Globus pallidus (tissue), 1 donor: ENCODE measurements at places on chromosomes 6 and 20.

- DNase-seq: peak; percentile 74
Observed at GRCh38 chr6:62746968-62747367, 460.9 kb upstream of the KHDRBS2 start.

DNA sequence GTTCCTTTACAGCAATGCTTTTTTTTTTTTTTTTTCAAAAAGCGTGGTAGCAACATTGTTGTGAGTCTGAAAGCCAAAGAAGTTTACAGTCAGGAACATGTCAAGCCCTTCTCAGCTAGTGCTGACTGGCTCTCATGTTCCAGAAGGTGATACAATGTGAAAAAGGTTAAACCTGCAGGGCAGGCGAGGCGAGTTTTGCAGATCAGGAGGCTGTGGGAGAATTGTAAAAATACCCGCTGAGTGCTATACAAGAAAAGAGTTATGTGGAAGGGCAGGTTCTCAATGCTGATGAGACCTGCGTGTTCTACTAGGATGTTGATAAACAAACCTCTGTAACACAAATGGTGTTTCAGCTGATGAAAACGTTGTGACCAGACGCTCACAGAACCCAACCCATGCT lies 30.9 kb upstream of the RPP40 start:
- no peak for DNase-seq

- no peak for DNase-seq
Observed at GRCh38 chr6:134240665-134241431, 77.1 kb downstream of the SGK1 start.

GRCh38 chr6:73064266-73064665 lies 161.0 kb downstream of the KHDC1L start:
- DNase-seq: no peak

DNA sequence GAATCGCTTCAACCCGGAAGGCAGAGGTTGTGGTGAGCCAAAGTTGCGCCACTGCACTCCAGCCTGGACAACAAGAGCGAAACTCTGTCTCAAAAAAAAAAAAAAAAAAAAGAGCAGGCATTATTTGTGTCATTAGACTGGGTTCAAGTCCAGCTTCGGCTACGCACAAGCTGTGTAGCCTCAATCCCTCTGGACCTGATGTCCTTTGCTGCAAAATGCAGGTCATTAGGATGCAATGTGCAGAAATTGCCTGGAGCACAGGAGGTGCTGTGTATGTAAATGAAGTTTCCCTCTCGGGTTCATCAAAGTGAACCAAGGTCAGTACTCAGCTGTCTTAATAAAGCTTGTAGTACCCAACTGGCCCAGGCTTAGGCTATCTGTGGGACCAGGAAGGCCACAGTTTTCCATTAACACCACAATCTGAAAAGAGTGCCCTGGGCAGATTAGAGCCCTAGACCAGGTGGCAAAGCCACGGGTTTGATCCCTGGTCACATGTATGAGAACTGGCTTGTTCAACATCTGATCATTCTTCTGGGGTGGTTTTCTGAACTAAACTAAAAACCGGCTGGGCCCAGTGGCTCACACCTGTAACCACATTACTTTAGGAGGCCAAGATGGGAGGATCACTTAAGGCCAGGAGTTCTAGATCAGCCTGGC lies 155.3 kb downstream of the ZMYND8 start:
- no peak for DNase-seq

DNA sequence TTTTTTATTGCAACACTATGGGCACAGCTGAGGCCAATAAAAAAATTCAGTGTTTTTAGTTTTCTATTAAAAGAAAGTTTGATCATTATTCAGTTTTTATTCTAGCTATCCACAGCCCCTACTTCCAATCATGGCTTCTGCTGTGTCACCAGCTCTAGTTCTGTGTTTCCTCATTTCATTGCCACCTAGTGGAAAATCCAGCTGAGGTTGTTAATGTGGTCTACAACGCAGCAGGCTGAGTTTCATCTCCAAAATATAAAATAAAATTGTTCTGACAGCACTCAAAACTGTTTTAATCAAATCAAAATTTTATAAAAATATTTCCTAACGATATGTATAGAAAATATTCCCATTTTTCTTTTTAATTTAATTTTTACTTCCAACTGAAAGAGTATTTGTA lies 13.6 kb downstream of the COL9A1 start:
- DNase-seq: peak; percentile 29

DNA sequence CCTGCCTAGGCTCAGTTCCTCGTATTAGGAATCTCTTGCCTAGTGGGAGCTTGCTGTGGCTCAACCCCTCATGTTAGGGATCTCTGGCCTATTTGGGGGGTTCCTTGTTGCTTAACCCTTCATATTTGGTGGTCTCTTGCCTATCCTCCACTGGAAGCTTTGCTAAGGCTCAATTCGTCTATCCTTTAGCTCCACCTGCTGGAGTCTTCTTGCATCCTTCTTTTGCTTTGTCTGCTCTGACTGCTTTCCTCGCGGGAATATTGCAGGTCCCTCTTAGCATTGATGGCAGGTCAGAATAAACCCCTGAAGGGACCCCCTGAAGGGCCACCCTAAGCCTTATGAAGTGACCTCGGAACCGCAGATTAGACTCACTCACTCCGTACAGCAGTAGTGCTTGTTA lies 203.0 kb upstream of the TBX18 start:
- DNase-seq: no peak

- no peak for DNase-seq
Observed at GRCh38 chr6:23510778-23511510, 615.1 kb upstream of the NRSN1 start.

DNA sequence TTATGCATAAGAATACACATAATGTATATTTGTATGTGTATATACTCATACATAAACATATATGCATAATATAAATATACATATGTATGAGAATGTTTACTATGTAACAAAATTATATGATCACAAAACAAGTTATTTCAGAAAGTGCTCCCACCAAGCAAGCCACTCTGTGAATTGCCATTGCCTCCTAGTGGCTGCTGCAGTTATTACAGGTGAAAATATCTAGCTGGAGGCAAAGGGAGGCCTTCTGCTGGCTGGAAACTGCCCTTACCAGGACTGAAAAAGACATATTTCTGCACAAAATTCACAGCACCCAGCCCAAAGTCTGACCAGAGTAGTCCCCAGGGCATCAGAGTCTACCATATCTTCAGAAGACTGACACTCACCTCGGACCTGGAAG lies 14.4 kb upstream of the ADAM33 start:
- DNase-seq: no peak

DNA sequence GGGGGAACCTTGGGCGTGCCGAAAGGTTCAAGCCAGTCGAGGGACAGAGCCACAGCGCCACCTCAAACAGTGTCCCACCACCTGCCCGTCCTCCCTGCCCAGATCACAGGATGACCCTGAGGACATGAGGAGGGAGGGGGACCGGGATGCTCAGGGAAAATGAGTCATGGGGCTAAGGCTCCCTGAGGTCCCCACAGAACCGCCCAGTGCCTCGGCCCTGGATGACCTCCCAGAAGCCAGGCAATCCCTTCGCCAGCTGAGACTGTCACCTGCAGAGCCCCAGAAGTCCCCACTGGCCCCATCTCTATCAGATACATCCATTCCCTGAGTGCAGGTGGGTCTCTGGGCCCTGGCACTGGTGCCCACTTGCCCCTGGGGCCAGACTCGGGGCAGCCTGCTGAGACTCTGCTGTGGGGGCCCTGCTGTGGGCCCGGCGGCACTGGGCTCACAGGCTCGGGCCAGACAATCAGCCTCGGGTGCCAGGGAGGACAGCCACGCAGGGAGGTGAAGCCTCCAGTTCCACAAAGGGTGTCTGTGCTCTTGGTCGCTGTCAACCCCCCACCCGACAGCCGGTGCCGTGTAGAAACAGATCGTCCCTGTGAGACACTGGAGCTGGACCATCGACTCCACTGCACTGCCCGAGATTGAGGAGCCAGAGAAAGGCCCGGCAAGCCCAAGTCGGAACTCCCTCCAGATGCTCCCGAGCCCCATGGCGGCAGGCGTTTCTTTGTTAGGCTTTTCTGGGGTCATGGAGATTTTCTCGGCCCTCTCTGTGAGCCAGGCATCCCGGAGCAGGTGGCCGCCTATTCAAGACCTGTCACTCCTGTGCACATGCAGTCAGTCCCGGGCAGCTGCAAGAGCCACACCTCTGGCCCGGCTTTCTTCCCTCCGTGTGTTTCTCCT lies 26.1 kb downstream of the PXDC1 start:
- no peak for DNase-seq

- peak; percentile 55 for DNase-seq
Observed at GRCh38 chr20:50575865-50576720, 65.9 kb downstream of the PTPN1 start.
